ENCODE measurements at places on chromosomes 7 and 10.
A peak's percentile ranks its signal among the peaks of the same experiment; 100 is the strongest.

GRCh38 chr10:123445261-123445775 lies 220.8 kb upstream of the GPR26 start:
- no peak for DNase-seq

GRCh38 chr7:20798081-20798693 lies 11.5 kb upstream of the SP8 start:
- no peak for DNase-seq

DNA sequence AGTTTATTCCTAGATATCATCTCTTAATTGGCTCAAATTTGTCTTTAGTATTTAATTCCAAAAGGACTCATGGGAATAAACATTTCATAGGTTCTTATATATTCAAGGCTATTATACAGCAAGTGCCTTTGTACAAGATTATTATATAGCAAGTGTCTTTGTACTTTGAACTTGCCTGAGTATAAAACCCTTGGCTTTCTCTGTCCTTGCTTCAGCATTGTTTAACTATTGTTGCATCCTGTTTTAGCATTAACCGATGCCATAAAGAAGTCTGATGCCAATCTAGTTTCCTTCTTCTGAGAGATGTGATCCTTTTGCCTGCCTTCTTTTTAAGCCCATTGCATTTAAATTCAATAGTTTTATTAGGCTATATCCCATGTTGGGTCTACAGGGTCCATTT lies 270.0 kb downstream of the NEBL start:
- DNase-seq, result no peak

GRCh38 chr7:4202954-4203353 lies 479.1 kb upstream of the FOXK1 start:
- DNase-seq, result no peak

DNA sequence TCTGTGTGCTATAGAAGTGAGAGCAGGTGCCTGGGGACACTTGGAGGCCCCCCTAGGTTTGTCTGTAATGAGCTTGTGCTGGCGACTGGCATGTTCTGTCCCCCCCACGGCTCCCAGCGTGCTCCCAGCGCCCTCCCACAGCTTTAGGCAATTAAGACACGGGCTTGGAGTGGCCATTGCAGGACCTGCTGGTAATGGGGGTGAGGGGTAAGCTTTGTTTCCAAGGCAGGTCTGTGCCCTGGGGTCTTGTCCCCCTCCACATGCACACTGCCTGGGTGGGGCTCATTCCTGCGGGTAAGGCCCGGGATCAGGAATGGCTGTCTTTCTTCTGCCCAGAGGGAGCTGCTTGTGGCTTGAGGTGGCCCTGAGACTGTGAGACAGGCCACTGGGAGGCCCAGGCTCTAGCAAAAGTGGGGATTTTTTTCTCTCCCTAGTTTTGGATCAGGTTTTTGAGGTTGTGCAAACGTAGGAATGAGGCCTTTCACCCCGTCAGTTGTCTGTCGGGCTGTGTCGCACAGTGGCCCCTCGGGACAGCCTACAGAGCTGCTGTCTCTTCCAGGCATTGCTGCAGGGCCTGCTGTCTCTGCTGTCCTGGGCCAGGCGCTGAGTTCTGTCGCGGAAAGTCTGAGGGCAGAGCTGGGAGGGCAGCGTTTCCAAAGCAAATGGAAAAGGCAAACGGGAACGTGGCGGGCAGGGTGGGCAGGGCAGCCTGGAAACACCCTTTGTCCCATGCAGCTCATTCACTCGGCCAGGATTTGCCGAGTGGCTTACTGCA lies 107.4 kb downstream of the LHPP start:
- DNase-seq, result no peak

GRCh38 chr7:43891069-43891955 lies 15.1 kb downstream of the URGCP start:
- no peak for DNase-seq

GRCh38 chr7:111256391-111256790 lies 165.5 kb downstream of the LRRN3 start:
- no peak for DNase-seq

DNA sequence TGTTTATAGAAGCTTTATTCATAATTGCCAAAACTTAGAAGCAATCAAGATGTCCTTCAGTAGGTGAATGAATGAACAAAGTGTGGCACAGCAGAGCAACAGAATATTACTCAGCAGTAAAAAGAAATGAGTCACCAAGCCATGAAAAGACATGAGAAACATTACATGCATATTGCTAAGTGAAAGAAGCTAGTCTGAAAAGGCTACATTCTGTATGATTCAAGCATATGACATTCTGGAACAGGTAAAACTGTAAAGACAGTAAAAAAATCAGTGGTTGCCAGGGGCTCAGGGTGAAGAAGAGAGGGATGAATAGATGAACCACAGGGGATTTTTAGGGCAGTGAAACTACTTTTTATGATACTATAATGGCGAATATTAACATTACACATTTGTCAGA lies 80.9 kb upstream of the APBB1IP start:
- no peak for DNase-seq

DNA sequence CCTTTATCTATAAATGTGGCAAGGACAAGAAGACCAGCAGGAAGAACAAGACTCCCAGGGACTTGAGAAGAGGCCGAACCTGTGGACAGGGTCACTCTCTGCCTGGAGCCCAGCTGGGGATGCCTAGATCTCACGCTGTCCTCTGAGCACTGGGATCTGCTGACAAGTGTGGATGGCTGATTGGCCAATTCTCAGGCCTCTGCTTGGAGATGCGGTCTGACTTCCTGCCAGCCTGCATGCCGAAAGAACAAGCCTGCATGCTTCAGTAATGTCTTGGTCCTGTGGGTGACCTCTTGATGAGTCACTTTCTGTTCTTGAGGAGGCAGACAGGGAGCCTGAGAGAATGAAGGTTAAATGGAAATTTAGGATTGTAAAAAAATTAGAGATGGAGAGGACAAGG lies 84.7 kb downstream of the TMEM178B start:
- DNase-seq, result no peak

DNA sequence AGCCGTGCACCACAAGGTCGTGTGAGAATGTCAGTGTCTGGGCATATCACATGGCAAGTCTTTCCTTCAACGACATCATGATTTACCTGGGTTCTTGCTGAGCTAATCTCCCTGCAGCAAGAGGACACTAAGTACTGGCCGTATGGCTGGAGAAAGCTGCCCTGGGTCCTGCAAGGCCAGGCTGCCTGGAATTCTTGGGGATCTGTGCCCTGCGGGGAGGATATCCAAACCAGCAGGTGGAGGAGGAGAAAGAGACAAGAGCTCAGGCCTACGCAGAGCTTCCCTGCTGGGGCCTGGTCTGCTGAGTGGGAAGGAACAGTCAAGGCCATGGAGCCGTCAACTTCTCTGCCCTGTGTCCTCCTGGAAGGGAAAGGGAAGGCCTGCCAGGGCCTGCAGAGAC lies 552.6 kb downstream of the LRMDA start:
- DNase-seq, result no peak

GRCh38 chr10:104809288-104810090 lies 168.4 kb downstream of the SORCS3 start:
- no peak for DNase-seq

DNA sequence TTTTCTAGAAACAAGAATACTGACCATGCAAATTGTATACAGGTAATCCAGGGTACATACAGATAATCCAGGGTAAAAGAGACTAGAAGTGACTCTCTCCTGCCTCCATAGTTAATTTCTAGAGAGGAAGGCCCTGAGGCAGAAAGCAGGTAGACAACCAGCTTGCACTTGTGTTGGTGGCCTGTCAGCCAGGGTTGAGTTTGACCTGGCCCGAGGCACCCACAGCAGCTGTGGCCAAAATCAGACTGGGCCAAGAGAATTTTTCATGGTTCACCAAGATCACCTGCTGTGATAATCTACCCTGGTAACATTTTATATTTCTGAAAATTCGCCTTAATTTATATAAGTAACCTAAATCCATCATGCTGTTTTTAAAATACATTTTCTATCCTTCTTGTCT lies 386.5 kb upstream of the ETV1 start:
- no peak for DNase-seq

DNA sequence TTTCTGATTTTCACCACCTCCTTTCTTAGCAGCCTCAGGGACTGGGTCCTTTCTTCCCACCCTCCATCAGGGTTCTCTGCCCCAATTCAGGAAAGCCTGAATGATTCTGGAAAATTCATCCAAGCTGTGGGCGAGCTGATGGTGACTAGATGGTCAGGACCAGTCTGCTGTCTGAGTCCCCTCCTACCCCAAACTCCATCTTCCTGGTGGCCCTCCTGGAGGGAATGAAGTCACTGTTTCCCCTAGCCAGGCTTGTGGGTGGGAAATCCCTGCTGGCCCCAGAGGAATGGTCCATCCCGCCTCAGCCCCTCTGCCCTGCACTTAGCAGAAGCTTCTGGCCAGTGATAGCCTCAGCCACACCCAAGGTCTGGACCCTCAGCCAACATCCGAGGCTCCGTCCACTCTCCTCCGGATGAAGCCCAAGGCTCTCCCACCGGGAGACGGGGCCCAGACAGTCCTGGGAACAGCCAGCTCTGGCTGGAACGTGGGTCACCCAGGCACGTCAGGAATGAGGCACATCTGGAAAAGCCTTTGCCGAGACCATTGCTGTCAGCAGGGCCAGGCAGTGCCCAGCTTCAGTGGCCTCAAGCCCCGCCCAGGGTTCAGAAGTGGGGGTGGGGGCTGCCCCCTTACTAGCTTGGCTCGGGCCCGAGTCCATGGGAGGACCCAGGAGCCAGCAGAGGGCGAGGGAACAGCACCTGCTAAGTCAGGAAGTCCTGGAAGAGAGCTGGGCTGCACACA lies 4.0 kb upstream of the AQP1 start:
- no peak for DNase-seq

- DNase-seq, result no peak
Observed at GRCh38 chr7:114979388-114979787, 57.5 kb downstream of the MDFIC start.

DNA sequence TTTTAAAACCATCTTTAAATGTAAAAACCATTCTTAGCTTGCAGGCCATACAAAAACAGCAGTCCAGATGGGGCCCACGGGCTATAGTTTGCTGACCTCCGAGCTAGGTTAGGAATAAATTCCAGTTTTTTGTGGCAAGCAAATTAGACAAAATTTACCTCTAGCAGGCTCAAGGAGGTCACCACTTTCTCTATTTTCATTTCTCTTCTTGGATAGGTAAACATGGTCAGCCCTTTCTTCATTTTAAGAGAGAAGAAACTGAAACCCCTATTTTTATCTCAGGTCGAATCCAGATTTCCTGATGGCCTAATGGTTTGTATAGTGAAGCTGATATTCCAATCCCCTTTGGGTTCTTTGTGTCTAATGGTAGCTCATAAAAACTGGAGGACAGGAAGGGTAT lies 10.7 kb downstream of the IKZF5 start:
- no peak for DNase-seq

DNA sequence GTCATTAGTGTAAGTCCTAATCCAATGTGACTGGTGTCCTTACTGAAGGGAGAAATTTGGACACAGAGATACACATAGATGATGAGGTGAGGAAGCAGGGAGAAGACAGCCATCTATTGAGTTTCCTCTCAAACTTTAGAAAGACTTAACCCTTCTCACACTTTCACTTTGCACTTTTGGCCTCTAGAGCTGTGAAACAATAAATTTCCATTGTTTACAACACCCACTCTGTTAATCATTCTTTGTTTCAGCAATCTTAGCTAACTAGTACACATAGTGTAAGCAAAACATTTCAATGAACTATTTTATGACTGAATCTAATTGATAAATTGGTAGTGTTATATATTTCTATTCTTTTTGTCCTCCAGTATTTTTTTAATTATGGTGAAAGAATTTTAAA lies 1092.8 kb upstream of the POT1 start:
- no peak for DNase-seq

GRCh38 chr10:48658243-48658974 lies 26.3 kb upstream of the WDFY4 start:
- peak; percentile 81 for DNase-seq

- DNase-seq, result no peak
Observed at GRCh38 chr7:143048827-143049226, 3.3 kb upstream of the OR6V1 start.

DNA sequence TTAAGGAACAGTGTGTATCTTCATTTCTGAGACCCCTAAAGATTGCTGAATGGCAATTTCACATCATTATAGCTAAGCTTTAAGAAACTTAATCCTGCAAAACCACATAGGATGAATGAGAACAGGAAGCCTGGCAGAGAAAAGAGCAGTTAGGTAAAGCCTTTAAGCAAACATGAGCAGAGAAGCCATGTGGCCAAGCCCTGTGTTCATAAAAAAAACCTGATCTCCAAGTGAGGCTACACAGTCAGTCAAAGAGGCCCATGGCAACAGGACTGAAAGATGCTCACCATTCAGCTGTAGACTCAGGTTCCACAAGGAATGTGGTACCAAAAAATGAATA lies 9.3 kb downstream of the LIPA start:
- DNase-seq, result no peak

DNA sequence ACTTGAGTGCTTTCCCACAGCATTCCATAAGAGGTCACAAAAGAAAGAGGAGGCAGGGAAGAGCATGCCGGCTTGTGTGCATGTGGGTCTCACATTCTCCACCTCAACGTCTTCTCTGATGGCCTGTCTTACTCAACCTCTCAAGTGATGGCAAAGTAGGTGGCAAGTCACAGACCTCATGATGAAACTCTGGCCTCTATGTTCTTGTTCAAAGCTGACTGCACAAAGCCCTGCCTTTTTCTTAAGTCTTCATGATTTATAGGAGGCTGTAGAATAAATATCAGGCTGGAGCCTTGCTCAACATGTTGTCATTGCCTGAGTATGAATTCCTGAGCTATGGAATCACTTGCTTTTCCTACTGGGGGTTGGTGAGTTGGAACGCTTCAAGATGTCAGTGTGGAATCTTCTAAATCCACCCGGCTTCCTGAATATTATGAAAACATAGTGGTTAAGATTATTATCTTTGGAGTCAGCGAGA lies 213.6 kb upstream of the INHBA start:
- DNase-seq, result no peak

- no peak for DNase-seq
Observed at GRCh38 chr10:60144099-60144498, 237.7 kb upstream of the CCDC6 start.

DNA sequence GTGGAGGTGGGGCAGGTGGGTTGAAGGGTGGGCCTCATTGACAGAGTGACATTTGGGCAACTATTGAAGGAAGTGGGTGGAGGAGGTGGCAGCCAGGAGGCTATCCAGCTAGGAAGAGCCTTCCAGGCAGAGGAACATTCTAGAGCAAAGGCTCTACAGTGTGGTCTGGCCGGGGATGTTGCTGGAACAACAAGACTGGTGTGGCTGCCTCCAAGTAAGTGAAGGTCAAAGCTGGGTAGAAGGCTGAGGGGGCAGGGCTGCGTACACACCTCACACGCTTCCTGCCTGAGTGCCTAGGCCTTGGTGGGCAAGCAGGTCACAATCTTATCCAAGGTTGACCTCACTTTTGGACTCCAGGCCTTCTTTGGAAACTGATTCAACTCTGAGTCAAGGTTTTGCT lies 6.6 kb downstream of the CPA1 start:
- DNase-seq, result no peak

DNA sequence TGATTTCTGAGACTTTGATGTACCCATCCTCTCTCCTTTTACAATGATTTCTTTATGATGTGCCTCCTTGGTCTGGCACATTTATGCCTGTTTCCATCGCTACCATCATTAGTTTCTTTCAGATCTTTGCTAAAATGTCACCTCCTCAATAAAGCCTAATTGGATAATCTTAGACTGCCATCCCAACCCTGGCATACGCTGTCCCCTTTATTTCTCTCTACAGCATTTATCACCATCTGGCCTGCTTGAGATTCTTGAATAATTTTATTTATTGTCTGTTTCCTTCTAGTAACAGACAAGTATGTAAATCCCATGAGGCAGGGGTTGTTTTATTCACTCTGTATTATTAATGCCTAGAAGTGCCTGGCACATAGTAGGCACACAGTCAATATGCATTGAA lies 6.7 kb upstream of the DNTT start:
- DNase-seq, result no peak
